GM20000 (cell line): ENCODE measurements at places on chromosomes 2 and 18.

DNA sequence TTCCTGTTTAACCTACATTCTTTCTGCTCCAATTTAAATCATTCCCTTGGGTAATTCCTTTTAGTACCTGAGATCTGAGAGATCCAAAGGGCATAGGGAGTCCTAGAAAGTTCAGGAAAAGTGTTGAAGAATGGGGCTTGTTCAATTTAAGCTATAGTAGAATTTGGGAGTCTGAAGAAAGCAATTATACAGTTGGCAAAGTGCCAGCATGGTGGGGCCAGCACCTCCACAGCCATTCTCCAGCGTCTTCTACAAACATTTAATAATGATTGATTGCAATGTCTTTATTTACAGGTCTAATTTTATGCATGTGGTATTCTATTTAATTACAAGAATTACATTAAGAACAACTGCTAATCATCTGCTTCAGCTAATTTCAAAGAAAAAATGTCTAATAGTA lies 957.7 kb upstream of the GYPC start:
- no peak for DNase-seq

DNA sequence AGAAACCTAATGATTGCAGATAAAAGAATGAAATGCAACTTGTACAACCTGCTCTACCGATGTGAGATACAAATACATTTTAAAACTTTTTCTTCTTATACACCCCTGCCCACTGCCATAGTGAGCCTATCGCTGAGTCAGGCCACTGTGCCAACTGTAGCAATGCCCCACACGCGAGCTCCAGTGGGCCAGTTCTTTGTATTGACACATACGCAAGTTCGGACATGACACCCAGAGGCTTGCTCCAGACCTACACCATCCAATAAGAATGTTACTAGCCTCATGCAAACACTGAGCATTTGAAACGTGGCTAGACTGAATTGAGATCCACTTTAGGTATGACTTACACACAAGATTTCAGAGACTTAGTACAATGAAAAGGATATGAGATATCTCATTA lies 340.1 kb downstream of the ARHGAP15 start:
- no peak for DNase-seq

GRCh38 chr18:48875942-48876511 lies 74.7 kb downstream of the SMAD7 start:
- no peak for DNase-seq

GRCh38 chr2:230068016-230068650 lies 591 bp downstream of the SLC16A14 start:
- peak; percentile 68 for DNase-seq

GRCh38 chr2:134119117-134119712 lies 134.7 kb upstream of the MGAT5 start:
- DNase-seq, result no peak

DNA sequence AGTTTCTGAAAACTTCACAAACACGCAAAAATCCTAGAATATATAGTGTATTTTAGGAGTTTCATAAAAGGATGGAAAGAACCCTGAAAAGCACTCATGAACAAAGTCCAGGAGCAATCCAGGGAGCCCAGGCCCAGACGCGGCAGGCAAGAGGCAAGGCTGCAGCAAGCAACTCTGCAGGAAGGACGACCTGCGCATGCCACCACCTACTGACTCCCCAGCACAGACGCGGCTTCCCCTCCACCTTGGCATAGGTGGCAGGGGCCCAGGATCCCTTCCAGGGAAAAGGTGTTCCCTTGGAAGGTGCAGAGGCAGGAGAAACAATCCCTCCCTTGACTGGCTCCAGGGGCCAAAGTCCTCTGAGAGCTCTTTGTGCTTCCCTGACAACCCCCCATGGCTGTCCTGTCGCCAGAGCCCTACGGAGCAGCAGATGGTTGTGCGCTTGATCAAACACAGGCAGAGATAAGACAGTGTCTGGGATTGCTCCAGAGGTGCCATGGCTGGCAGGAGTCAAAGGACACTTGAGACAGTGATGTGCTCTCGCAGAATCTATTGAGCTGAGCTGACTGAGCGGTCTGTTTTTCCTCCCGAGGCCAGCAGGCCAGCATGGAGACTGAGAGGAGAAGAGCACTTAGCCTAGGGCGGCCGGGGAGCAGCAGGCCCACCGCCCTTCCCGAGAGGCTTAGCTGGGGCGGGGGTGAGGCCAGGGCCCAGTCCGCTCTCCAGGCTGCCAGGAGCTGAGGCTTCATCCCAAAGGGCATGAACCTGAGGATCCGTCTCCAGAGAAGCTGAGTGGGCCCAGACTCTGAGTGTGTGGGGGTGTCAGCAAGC lies 10.8 kb upstream of the AMER3 start:
- no peak for DNase-seq

DNA sequence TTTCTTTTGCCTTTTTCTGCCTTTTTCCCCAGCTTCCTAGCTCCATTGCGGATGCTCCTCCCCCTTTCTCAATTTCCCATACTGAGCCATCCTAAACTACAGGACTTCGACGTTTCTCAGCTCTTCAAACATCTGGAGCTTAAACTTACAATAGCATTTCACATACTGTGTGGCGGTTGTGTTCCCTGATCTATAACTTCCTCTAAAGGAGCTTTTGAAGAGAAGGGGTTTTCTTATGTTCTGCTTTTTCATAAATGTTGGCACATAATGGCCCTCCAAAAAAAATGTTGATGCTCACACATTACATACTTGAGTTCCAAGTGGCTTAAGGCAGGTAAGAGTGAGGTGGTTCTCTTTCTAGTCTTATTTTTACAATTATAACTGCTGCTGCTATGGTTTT lies 87.4 kb downstream of the RNF144A start:
- no peak for DNase-seq

GRCh38 chr2:172253190-172254052 lies 150.7 kb upstream of the DLX2 start:
- no peak for DNase-seq

DNA sequence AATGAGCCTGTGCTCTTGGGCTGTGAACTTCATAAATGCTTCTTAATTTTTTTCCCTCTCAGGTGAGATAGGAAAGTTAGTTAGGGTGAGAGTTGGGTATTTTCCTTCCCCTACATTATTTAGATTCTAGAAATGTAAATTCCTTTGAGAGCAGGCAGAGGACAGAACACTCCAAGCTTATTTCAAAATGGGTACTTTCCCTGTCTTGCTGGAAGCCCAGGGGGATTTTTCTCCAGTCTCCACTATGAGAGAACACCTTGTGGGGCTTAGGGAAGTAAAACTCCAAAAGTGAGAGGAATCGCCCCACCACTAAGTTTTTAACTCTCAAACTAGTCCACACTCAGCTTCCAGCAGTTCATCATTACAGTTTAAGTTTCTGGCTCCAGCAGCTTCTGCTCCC lies 253.2 kb upstream of the CTAGE1 start:
- DNase-seq, result peak; percentile 11

- no peak for DNase-seq
Measured at GRCh38 chr18:62576271-62576670, 53.4 kb downstream of the ZCCHC2 start.

DNA sequence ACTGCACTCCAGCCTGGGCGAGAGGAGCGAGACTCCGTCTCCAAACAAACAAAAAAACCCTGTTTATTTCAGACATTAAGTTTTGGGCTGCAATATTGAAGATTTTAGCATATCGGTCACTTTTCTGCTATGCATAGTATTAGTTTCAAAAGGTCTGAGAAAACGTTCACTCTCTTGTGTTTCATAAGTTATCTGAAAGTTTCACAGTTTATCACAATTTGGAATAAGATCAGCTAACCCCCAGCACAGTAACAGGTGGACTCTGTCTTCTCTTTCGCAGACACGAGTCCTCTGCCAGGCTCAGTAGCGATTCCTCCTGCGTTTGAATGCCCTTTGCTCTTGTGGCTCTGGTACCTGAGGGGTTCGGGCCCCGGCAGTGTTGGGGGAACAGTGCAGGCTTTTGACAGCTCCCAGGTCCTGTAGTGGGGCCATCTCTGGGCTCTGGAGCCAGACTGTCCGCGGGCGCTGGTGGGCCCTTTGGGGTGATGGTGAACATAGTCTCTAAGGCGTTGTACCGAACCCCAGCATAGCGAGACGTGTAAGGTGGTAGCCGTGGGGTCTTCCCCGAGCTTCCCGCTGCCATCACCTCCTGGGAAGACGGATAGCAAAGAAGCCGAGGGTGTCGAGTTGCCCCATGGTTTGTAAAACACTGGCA lies 20.4 kb downstream of the NFATC1 start:
- no peak for DNase-seq
